Activated naive CD4-positive, alpha-beta T cell treated with Interleukin-2 at 50 U/mL for 16 hours (primary cell): ENCODE measurements at places on chromosomes 5 and 9.

DNA sequence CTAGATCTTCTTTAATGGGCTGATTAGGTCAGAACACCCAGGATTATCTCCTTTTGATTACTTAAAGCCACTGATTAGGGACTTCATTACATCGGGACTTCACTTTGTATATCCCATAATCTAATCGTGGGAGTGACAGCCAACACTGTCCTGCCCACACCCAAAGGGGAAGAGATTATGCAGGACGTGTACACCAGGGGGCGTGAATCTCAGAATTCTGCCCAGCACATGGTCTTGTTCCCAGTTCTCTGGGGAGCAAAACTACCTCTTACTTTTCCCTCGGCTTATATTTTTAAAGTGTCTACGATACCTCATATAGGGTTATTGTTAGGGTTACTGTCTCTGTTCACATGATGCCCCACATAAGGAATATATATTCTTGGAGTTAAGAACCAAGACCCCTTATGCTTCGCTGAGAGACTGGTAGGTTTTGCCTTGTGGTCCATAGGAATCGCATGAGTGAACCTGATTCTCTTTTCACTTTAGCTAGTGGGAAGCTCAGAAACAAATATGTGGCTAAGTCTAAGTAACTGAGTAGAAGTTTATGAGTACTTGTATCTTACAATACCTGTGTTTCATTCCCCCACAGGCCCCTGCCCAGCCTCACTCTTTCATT, 192.7 kb downstream of the GNA14 start:
- peak; percentile 32 for DNase-seq

GRCh38 chr5:34674187-34674586, 18.1 kb downstream of the RAI14 start:
- no peak for DNase-seq

DNA sequence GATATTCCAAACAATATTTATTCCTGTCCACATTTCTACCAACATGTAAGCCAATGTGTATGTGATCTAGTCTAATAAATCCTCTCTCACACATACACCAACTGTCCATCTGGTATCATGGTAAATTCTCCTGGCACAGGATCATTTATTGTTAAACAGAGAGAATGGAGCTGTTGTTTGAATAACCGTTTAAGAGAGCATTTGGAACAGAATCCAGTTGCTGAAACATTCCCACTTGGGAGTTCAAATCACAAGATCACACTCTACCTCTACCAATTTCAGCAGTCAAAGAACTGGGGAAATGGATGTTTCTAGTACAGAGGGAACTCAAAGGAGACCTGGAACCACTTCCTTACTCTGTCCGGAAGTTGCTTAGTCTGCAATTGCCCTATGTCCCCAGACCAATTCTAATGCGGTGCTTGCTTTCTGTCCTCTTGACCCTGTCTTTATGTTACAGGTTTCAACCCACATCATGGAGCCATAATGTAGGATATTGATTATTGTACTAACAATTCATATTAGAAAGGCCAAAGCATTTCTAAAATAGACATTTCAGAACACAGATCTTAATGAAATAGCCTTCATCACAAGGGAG, 488.4 kb downstream of the SEMA5A start:
- no peak for DNase-seq

DNA sequence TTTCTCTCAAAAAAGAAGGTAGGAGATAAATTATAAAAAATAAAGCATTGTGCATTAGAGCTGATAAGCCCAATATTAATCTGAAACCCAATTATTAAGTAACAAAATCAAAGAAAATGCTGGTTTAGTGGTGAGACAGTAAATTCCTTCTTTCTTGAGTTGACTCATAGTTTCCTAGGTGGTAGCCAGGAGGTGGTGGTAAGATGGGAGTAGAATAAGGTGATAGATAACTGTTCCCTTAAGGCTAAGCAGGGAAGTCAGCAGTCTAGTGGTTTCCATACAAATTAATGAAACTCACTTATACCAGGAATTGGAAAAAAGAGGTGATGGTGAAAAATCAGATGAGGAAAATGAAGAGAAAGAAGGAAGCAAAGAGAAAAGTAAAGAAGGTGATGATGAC, 23.2 kb downstream of the LYSMD3 start:
- DNase-seq = no peak

DNA sequence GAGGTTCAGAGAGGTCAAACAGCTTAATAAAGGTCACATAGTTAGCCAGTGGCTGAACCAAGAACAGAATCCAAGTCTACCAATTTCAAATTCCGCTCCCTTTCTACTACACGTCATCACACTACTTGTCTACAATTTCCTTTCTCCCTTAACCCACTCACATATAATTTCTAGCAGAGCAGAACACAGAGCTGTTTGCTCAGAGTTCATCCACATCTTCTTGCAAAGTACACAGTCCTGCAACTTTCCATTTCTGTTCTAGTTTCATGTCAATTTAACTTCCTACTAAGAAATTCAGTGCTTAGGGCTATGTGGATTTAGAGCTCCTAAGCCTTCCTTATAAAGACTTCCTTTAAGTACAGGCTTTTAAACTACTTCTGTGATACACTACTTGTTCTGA, 61.3 kb downstream of the MEGF9 start:
- no peak for DNase-seq

DNA sequence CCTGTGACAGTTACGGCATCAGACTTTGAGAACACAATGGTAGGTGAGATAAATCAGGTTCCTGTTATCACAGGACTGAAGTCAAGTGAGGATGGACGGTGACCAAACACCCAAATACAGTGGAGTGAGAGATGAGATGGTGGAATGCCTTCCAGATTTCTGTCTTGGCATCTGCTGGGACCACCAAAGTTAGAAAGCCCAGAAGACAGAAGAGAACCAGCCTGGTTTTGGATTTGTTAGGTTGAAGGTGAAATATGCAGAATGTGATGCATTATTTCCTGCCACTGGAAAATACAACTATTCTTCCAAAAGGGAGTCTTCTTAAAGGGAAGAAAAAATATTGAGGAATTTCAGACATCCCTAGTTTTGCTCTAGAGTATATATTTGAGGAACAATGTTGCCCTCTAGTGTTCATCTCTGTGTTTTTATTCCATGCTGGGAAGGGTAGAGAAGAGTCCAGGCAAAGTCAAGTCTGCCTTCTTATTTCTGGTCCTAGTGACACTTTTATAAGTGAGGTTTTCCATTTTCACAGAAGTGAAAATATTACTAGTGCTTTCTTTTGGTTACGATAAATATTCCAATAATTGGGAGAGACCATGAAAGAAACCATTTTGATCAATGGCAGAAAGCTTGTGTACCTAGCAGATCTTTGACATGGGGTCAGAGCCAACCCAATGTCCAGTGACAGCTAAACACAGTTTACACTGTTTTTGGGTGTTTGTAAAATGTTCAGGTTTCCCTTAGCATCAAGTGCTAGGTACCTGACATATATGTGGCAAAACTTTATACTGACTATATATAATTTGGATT, 142.3 kb upstream of the ANKH start:
- DNase-seq = no peak

- no peak for DNase-seq
Measured at GRCh38 chr5:72991394-72991793, 35.6 kb downstream of the FCHO2 start.

- no peak for DNase-seq
Measured at GRCh38 chr5:74679966-74680365, 5.1 kb upstream of the HEXB start.

GRCh38 chr9:132216861-132217619, 55.2 kb downstream of the NTNG2 start:
- no peak for DNase-seq

DNA sequence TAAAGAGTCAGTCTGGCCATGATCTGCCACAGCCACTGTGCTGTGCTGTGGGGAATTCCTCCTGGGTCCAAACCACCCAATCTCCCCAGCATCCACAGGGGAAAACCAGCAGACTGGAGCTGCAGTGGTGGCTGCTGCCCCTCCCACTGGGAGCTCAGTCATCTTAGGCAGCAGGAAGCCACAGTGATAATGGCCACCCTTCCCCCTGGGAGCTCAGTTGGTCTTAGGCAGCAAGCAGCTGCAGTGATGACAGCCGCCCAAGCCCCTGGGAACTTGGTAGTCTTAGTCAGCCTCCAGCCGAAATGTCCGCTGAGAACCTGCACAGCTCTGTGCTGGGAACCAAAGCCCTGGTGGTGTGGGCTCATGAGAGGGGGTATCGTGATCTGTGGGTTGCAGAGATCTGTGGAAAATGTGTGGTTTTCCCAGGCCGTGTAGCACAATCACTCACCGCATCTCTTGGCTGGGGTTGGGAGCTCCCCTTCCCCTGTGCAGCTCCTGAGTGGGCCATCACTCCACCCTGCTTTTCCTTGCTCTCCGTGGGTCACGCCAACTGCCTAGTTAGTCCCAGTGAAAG, 38.4 kb upstream of the SMIM15 start:
- DNase-seq = no peak

- no peak for DNase-seq
Measured at GRCh38 chr9:138094028-138094427, 216.4 kb downstream of the CACNA1B start.

- DNase-seq = no peak
Measured at GRCh38 chr5:174358276-174358675, 312.8 kb downstream of the NSG2 start.

DNA sequence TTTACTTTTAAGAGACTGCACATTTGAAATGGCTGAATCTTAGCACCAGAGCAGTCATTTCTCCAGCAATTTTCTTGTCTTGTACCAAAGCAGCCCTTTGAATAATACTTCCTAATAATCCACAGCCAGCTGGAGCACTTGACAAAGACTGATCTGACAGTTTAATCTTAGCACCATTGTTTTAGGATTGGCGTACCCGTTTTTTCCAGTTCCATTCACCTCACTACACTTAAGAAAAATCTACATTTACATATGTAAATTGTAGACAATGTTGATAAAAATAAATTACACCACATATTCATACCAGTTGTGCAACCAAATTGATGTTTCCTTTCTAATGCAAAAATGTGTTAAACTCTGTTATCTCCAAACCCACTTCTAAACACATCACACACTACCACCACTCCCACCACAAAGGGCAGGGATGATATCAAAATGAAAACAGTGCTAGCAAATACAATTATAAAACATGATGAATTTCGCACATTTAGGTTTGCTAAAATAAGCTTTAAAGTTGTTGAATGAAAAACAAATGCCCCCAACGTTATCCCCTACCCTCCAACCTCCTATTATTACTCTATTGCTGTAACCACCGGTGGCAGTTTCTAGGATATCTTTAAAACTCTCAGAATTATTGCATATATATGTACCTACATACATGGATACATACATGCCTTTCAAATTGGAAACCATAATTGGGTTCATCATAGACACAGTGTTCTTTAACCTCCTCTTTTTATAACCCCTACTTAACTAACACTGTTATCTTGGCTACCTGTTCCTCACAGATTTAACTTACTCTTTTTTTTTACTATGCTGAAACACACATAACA, 21.5 kb downstream of the SERINC5 start:
- peak; percentile 32 for DNase-seq

DNA sequence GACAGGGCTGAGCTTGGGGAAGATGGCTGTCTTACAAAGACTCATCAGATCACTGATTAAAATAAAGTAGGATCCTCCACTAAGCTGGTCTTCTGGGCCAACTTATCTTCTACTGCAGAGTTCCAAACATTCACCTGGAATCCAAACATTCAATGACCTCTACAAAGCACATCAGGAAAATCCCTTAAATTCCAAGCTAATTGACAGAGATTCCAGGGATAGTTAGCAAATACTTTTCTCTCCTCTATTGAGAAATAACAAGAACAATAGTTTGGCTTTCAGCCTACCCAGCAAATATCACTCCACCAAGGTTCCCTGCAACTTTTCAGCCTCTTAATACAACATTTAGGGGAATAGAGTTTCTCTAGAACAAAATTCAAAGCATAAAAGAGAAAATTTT, 140.6 kb upstream of the LIFR start:
- DNase-seq = no peak

GRCh38 chr5:100623719-100624118, 88.5 kb downstream of the FAM174A start:
- DNase-seq = no peak

DNA sequence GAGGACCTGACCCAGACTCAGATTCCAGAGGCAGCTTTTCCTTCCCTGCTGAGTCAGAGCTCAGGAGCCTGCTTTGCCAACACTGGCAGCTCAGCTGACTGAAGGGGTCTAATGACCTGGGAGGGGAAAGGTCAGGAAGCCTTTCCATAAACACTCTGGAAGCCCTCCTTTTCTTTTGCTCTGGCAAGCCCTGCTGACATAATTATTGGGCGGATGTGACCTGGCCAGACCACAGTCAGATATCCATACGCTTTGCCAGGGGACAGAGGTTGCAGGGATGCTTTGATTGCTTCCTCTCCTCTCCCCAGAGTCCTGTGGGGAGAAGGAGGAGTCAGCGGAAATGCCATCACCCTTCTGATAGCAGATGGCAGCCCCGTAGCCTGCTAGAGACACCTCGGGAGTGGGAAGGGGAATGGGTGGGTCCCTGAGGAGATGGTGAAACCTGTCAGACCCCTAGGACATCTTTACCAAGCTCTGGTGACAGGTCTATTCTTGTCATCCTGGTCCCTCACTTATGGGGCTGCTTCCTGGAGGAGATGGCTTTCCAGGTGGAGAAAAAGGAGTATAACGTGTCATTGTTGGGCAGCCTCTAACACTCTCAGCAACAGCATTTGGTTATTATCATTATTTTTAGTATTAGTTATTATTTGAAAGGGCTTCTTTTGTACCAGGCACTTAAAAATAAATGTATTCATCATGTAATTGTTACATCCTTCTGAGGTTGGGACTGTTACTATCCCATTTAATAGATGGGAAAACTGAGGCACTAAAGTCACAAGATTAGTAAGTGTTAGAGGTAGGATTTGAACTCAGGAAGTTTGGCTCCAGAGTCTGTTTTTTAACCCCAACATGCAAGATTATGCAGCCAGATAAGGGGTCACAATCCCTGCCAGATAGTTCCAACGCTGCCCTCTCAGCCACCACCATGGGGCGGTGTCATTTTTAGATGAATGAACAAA, 11.6 kb downstream of the COL27A1 start:
- DNase-seq = no peak

DNA sequence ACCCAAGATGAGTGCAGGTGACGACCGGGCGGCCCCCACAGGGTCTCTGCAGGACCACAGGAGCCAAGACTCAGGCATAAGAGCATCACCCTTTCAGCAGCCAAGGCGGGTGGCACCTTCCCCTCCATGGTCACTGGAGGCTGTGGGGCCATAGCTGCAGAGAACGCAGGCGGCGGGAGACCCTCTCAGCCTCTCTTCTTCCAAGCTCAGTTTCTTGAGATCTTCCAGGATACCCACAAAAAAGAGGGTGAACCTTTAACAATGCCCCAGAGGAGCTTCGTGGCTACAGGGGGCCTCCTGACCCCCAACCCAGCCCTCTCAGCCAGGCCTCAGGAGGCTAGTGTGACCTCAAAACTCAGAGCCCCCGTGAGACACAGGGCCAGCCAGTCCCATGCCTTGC, 5.8 kb upstream of the TBC1D9B start:
- DNase-seq = no peak

- DNase-seq = peak; percentile 47
Measured at GRCh38 chr5:76269259-76269931, 133.7 kb upstream of the IQGAP2 start.
